ENCODE measurements at places on chromosomes 16 and 17.
A peak's percentile ranks its signal among the peaks of the same experiment; 100 is the strongest.

DNA sequence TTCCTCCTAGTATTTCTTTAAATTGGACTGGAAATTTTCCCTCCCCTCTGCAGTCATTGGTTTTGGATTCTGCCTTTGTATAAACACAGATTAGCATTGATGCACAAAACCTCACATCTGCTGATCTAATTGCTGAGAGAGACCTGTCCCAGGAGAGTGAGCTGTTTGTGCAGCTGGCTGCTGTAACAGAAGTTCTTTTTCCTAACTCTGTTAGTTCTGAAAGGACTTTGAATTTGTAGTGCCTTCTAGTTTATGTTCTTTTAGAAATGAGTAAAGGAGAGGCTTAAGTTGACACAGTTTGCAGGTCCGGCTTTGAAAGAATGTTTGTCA is 45.2 kb upstream of the KPNB1 start:
- DNase-seq, result no peak

- no peak for DNase-seq
Observed at GRCh38 chr16:88940862-88941817, 35.9 kb downstream of the CBFA2T3 start.

GRCh38 chr16:81784072-81784795 is 5.1 kb downstream of the PLCG2 start:
- no peak for DNase-seq

- DNase-seq, result no peak
Observed at GRCh38 chr17:32615326-32615725, 128.5 kb downstream of the CDK5R1 start.

- no peak for DNase-seq
Observed at GRCh38 chr16:72220875-72221629, 49.1 kb upstream of the PMFBP1 start.

DNA sequence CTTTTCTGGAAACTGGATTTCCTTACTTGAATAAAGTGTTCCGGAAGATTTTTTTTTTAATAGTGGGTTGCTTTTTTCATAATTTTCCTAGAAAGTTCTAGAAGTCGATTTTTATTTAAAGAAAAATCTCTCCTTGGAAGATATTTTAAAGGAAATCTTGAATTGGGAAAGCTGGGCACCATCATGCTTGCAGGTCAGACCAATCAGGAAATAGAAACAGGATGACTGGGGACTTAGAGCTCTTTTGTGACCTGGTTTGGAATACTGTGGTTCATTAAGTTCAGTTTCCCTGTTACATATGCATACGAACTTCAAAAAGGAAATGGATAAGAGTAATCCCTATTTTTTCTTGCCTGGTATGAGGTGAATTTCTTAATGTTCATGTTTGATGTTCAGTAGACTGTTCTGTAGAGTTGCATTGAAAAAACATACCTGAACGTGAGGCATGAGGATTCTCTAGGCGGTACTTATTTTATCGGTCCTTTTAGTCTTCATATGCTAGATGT is 1.2 kb downstream of the NFATC3 start:
- DNase-seq, result peak; percentile 35

DNA sequence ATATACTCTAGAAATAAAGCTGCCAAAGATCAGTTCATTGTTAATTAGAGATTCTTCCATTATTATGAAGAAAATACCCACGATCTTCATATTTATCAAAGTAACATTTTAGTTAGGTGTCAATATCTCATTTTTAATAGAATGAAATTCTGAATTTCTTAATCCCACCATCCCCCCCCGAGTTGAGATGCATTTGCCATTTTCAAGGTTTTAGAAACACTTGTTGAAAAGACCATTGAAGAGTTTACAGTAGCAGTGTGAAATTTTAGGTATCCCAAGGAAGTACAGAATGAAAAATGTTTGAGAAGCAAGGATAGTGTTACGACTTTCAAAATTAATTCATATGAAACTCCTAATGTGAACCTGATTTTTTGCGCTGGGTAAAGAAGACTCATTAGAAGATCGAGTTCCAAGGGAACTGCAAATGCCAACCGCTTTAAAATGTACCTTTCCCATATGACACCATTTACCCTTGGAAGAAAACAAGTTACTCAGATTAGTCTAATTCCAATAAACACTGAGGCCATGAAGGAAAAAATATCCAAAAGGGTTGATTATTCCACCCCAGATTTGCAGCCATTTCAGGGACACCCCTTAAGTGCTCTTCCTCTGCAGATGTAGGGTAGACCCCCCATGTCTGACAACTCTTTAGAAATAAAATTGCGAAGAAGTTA is 731 bp downstream of the IKZF3 start:
- no peak for DNase-seq

DNA sequence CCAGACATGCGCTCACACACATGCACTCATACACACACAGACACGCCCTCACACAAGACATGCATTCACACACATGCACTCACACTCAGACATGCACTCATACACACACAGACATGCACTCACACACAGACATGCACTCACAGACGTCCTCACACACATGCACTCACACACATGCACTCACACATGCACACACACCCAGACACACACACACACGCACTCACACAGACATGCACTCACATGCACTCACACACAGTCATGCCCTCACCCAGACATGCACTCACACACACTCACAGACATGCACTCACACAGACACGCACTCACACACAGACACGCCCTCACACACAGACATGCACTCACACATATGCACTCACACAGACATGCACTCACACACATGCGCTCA is 2.1 kb upstream of the ZNF469 start:
- no peak for DNase-seq

DNA sequence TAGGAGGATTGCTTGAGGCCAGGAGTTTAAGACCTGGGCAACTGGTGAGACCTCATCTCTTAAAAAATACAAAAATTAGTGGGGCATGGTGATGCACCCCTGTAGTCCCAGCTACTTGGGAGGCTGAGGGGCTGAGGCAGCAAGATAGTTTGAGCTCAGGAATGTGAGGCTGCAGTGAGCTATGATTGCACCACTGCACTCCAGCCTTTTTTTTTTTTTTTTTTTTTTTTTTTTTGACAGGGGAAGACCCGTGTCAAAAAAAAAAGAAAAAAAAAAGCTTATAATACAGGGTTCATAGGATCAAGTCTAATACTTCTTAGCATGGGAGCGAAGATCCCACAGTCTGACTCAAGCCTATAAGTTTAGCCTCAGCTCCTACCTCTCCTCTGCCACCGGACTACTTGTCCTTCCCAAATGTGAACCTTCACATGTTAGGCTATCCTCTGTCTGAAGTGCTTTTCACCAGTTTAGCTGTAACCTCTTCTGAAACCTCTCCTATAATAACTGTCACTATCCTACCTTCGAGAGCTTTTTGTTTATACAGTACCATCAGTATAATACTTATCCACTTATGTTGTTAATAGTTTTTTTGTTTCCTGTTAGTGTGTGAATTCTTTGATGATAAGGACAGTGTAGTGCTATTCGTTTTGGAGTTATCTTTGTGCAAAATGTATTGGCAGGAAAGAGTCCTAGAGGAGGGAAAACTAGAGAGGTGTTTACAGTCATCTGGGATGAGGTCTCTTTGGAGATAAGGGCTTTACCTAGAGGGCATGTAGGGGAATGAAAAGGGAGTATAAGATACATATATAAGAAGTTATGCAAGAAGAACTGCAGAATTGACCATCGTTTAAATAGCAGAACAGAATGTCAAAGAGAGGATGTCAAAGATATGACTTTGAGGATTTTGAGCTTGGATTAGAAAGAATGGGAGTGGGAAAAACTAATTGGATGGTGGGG is 15.5 kb downstream of the CPD start:
- DNase-seq, result no peak

GRCh38 chr17:49583889-49584288 is 8.2 kb downstream of the NXPH3 start:
- no peak for DNase-seq

- no peak for DNase-seq
Observed at GRCh38 chr17:45311401-45311759, 5.4 kb downstream of the MAP3K14 start.

DNA sequence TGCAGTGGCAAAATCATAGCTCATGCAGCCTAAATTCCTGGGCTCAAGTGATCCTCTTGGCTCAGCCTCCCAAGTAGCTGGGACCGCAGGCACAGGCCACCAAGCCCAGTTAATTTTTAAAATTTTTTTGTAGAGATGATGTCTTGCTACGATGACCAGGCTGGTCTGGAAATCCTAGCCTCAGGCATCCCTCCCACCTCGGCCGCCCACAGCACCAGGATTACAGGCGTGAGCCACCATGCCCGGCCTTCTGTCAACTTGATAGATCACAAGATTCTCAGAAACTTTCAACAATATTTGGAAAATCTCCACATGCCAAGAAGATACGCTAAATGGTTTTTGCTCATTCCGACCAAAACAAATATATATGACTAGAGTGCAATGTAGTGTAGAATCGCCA is 111.0 kb downstream of the ADCY9 start:
- DNase-seq, result no peak

- DNase-seq, result peak; percentile 87
Observed at GRCh38 chr16:77298418-77299360, 99.5 kb downstream of the SYCE1L start.

- DNase-seq, result no peak
Observed at GRCh38 chr17:7186241-7186640, 7.1 kb upstream of the ASGR1 start.

DNA sequence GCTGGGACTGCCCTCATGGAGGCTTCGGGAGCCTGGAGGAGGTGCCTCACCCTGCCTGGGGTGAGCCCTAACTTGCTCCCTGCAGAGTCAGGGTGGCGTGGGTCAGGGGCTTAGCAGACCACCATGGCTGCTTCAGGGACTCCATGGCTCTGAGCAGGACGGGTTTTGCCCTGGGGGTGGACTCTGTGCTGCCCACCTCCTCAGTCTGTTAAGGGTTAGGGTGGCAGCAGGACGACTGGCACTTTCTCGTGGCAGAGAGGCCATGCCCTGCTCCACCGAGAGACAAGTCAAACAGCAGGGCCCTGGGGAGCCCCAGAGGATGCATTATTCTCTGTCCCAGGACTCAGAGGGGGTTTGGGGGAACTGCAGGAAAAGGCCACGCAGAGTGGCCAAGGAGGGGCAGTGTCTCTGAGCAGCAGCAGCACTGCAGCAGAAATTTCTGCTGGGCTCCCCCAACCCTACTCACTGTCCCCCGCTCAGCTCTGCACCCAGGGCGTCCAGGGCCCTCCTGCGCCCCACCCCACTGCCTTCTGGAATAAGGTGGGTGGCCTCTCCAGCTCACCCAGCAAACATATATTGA is 1.8 kb upstream of the PRSS22 start:
- no peak for DNase-seq

GRCh38 chr17:77769762-77770161 is 188.7 kb upstream of the TNRC6C start:
- DNase-seq, result no peak

DNA sequence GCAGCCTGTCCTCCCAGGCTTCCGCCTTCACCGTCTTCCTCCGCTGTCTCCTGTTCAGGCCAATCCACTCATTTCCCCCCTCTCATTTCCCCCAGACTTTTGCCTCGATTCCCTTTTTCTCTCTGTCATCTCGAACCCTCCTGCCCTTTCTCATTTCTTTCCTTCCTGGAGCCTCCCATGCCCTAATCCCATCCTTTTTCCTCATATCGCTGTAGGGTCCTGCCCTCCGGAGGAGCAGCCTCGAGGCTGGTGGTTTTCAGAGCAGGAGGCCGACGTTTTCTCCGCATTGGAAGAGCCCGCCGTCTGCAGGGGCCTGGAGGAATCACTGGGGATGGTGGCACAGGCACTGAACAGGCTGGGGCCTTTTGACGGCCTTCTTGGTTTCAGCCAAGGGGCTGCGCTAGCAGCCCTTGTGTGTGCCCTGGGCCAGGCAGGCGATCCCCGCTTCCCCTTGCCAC is 597 bp downstream of the OVCA2 start:
- DNase-seq, result peak; percentile 37

GRCh38 chr17:26818736-26819135 is 475.2 kb upstream of the WSB1 start:
- no peak for DNase-seq

DNA sequence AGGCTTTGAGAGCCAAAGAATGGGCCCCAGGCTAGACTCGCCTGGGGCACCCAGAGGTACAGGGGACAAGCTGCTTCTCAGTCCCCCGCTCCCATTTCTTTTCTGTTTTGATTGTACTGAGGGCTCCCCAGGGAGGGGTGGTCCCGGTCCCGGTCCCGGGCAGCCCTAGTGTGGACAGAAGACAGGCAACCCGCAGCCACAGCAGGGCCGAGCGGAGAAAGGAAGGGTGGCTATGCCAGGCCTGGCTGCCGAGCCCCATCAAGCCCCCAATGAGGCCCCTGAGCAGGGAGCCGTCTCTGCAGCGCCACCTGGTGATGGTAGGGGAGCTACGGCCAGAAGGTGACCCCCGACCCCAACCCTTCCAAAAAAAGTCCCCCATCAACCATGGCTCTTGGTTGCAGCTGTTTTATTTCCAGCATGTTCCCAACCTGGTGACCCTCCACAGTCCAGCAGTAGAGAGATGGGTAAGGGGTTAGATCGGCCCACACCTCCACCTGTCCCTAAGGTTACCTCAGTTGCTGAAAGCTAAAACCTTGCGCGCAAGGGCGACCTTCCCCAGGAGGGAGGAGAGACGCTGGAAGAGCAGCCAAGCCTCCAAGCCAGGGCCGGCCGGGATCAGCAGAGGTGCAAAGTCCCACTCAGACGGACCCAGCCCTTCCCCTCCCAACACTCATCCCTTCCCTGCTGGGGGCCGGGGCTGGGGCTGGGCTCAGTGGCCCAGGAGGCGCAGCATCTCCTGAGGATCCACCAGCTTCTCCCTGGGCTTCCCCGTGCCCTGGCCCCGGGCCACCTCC is 2.6 kb upstream of the GRIN2C start:
- DNase-seq, result peak; percentile 75

DNA sequence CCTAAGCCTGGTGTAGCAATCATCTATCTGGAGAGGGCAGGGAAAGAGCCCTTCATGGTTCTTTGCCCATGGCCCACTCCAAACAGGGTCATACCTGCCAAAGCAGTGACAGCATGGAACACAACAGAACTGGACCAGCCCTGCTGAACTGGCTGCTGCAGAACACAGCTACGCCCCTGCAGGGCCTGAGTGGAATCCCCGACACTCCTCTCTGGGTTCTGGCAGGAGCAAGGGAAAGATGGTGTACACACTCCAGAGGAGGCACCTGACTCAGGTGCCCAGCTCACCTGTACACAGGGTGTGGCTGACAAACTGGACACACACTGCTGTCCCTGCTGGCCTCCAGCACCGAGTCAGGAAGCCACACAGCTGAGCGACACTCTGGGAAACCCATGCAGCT is 19.8 kb downstream of the MIEF2 start:
- DNase-seq, result no peak

GRCh38 chr16:85733155-85733838 is 17.6 kb downstream of the C16orf74 start:
- no peak for DNase-seq

- DNase-seq, result peak; percentile 69
Observed at GRCh38 chr17:30550512-30551273, 73.5 kb downstream of the GOSR1 start.
